CD4-positive, alpha-beta T cell treated with Interleukin-2 at 100 ng/mL for 4 hours (primary cell): ENCODE measurements at places on chromosomes 11 and 22.

DNA sequence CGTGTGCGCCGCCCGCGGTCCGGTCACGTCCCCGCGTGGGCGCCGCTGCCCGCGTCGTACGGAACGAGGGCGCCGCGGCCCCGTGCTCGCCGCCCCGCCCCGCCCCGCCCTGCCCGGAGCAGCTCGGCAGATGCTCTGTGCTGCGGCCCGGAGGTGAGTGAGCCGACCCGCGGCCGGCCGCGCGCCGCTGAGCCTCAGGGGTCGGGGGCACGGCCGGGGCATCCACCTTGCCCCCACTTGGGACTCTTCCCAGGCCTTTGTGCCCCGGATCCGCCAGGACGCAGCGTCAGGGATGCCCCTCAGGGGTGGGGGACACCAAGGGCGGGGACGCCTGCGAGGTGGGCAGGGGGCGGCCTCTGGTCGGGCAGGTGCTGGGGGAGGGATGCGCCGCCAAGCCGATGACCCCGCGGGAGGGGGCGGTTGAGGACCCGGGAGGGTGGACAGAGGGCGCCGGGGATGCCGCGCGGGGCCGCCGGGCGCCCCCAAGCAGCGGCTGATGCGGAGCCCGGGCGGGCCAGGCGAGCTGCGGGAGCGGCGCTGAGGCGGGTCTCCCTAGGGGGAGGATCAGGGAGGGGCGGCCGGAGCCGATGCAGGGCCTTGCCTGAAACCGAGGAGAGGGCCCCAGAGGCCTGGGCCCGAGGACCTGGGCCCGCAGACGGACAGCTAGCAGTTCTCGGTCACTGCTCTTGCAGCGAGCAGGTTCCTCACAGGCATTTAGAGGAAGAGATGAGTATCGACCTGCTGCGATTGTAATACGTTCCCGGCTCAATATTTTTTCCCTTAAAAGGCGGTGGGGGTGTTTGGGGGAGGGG is at the start of gene GNAZ:
Gene GNAZ (plus strand): TSS at position 102 of the 812 bp plus-strand sequence. CDS start 25,177 bp downstream, outside the sequence.
- DNase-seq = peak; percentile 6

DNA sequence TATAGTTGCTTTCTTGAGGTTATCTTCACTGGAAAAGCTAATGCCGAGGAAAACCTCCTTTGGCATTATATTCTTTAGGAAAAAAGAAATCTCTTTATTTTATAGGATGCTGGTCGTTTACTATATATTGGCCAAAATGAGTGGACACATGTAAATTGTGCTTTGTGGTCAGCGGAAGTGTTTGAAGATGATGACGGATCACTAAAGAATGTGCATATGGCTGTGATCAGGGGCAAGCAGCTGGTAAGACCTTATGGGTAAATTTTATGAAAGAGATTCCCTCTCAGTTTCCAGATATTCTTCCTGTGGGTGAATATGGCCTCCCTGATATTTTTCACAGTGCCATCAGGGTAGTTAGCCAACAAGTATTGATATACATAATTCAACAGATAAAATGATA is 29.4 kb upstream of the TTC36 start:
- DNase-seq = no peak

- DNase-seq = no peak
Observed at GRCh38 chr11:130299978-130300377, 14.7 kb downstream of the ZBTB44 start.

DNA sequence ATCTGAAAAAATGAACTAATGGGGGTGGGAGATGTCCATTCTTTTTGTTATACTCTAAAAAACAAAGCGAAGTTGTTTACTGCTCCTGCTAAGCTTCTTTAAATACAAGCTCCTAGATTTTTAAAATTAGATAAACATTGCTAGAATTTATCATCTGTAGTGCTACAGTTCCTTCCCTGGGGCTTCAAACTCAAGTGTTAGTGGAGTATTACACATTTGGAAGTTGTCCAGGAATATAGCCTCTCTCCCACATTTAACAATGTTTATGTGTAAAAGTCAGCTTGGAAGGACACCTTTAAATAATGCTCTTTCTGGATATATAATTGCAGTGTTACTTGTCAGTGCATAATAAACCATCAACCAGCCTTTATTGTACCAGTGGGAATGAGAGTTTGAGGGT is 155.5 kb downstream of the SPON1 start:
- no peak for DNase-seq

DNA sequence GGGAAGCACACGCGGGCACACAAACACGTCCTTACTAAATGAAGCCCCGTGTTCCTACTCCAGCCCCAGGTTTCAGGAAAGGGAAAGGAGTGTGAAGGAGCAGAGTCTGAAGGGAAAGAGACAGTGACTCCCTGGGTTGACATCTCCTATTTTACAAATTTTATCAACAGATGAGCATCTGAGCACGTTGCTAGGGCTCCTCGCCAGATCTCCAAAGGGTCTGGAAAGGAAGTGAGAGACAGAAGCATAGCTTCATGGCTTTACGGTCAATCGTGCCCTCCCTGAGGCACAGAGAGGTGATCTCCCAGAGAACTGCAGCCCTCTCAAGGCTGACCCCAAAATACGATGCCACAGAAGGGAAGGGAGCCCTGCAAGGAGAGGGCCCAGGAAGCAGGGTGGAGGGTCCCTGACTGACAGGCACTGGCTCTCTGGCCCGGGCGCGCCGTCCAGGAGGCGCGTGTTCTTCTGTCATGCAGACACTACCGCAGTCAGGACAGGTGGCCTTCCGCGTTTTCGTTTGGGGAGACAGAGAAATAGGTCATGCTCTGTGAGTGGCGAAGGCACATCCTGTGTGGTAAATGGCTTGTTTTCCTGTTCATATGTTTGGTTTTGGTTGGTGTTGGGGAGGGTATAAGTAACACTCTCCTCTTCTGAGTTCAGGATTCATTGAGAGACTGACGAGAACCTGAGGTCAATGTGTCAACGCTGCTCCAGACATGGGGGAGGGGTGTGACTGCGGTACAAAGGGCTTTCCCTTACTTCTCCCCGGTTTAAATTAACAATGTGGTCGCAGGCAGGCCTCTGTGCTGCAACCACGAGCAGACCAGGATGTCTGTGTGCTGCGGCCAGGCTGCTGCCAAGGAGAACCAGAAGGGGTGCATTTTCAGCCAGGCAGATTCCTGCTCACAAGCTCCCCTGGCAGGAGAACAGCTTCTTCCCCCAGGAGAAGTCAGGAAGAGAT is 813.3 kb downstream of the OPCML start:
- peak; percentile 38 for DNase-seq

- no peak for DNase-seq
Observed at GRCh38 chr22:40782521-40782920, 36.6 kb downstream of the SLC25A17 start.

- DNase-seq = no peak
Observed at GRCh38 chr11:35892166-35892565, 51.7 kb upstream of the LDLRAD3 start.
